ENCODE measurements at places on chromosomes 5 and 9. TPM values are rescaled to one million over a fixed set of nuclear protein-coding genes. Genes with fewer than 3 reads are reported as not detected.

- DNase-seq, result no peak
These were observed 174.7 kb downstream of the PPP2R2B start for GRCh38 chr5:146703899-146704298.

IL33 gene
- 2.1 TPM for total RNA-seq

DNA sequence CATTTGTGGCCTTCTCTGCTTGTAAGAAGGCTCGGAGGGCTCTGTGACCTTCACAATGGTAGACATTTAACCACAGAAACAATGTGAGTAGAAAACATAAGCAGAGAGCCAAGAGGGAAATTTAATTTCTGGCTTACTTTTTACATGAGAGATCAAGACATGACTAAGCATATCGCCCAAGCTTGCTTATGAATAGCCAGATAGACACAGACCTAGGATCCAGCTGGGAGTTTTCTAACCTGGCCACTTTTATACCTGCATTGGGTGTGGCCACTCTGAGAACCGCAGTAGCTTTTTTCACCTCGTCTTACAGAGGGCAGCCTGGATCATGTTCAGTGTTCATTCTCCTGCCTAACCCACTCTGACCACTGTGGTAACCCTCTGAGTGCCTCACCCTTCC is 244.9 kb upstream of the KCNN2 start:
- no peak for DNase-seq

DNA sequence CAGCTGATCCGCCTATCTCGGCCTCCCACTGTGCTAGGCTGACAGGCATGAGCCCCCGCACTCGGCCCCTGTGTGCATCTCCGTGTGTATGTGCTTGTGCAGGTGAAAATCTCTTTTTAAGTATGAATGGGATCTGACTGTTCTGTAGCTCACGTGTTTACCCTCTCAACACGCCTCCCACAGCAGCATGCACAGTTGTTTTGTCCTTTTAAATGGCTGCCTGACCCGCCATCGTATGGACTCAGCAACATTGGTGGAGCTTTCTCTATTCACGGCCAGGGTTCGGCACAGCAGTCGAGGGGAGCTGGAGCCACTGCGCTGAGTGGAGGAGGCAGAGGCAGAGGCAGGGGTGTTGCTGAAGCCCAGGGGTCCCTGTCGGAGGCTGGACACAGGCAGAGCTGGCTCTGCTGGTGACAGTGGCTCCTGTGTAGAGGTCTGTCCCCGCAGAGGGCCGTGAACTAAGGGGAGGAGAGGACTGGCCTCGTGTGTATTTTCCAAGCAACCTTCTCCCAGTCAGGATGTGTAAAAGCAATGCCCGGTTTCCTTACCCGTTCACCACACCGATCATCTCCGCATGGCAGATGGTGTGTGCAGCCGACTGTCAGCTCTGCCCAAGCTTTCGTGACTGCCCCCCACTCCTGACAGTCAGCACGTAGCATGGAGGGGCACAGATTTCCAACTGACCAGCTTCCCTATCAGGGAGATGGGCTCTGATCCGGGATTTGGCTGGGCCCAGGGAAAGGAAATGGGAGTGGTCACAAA is 37.3 kb downstream of the MRPL36 start:
- no peak for DNase-seq

GRCh38 chr9:138097501-138097991 is 220.0 kb downstream of the CACNA1B start:
- no peak for DNase-seq

- DNase-seq, result no peak
These were observed 441.3 kb upstream of the CLINT1 start for GRCh38 chr5:158300256-158300655.

GRCh38 chr9:106451223-106451622 is 411.7 kb upstream of the ZNF462 start:
- DNase-seq, result no peak

DNA sequence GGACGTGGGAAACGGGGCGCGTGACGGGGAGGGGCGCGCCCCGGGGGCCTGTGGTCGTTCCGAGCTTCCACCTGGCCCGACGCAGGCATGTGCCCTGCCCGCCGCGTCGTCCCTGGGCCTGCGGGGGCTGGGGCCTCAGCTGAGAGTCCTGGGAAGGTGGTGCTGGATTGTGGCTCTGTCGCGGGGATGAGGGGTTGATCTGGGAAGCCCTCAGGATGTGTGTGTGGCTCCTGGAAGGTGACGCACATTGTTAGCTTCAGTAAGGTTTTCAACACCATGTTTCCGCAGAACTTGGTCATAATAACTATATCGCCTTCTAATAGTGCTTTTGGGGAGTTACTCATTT is 589.1 kb downstream of the MTRR start:
- DNase-seq, result no peak

SLC6A19 gene
- total RNA-seq, result 0.05 TPM

GRCh38 chr5:109740966-109741365 is 51.2 kb downstream of the MAN2A1 start:
- no peak for DNase-seq

AFAP1L1 gene
- 35.5 TPM for total RNA-seq

DNA sequence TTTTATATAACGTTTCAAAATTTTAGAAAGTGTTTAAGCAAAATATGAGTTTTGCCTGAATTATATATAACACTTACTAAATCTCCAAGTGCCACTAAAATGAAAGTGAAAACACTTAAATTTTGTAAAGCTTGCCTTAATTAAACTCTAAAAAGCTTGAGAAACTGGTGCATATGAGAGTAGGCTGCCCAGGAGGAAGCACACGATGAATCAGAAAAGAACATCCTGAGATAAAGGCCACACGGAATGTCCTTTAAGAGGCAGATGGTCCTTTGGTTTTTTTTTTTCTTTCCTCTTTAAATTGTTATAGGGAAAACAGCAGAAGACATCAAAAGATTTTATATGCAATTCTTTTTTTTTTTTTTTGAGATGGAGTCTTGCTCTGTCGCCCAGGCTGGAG is 60.3 kb downstream of the HABP4 start:
- no peak for DNase-seq

THG1L gene
- total RNA-seq, result 8.8 TPM

CAMK4 gene
- 0.42 TPM for total RNA-seq

DNA sequence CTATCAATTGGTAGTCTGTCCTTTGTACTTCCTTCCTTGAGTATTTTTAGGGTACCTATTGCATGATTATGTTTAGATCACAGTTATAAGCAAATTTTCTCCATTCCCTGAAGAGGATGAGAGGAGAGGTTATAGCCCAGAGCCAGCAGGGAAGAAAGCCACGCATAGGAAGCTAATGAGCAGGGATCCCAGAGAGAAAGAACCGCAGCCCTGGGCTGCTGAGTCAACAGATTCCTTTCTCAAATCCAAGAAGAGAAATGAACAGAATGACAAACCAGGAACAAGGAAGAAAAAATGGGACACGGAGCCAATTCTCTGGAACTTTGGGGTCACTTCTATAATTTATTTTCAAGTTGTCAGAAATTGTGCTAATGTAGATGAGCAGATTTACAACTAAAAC is 284.5 kb downstream of the RFX3 start:
- DNase-seq, result no peak

TLE1 gene
- 54.3 TPM for total RNA-seq

- DNase-seq, result peak; percentile 87
These were observed at the start of gene ZER1 for GRCh38 chr9:128771745-128772519. Gene ZER1 (minus strand): TSS chr9:128771927. CDS start chr9:128755565, 16,362 bp downstream.

All from gastrocnemius medialis (tissue), 4 donors.